ENCODE measurements at places on chromosomes 16 and 17.

DNA sequence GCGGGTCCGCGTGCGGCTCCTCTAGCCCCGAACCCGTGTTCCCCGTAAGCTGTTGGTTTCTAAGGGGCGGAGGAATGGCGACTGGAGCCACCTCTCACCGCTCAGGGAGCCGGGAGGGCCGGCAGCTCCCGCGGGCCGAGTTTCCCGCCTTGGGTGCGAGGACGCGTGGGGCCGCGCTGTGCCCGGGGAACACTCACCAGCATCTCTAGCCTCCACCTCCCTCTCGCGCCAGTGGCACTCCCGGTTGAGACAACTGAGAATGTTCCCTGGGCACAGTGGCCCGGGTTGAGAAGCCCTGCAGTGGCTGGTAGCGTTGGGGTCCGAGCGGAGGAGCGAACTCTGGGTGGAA, 560 bp downstream of the TELO2 start:
- DNase-seq = no peak

DNA sequence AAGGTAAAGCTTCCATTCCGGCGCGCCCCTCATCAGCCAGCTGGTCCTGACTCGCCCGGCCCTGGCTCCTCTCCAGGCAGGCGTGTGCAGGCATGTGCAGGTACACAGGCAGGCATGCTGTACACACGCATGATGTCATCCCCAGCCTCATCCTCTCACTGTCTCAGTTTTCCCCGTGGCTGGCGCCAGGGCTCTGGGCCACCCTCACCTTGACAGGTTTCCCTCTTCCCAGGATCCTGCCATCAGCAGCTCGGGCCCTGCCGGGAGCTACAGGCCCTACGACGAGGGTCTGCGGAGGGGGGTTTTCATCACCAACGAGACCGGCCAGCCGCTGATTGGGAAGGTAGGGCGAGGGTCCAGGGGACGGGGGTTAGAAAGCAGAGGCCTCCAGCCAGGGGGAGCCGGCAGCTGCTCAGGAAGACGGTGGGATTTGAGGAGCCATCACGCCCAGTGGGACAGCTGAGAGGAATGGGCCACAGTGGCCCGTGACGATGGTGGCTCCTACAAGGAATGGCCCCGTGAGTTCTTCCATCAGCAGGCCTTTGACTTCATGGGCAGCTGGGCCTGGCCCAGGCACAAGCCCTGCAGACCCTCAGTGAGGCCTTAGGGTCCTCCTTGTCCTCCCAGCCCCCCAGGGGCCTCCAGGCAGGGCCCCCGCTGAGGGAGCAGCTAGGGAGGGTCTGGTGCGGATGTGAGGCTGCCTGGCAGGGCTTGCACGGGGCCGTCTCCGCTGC, 8.5 kb downstream of the GAA start:
- DNase-seq = no peak

DNA sequence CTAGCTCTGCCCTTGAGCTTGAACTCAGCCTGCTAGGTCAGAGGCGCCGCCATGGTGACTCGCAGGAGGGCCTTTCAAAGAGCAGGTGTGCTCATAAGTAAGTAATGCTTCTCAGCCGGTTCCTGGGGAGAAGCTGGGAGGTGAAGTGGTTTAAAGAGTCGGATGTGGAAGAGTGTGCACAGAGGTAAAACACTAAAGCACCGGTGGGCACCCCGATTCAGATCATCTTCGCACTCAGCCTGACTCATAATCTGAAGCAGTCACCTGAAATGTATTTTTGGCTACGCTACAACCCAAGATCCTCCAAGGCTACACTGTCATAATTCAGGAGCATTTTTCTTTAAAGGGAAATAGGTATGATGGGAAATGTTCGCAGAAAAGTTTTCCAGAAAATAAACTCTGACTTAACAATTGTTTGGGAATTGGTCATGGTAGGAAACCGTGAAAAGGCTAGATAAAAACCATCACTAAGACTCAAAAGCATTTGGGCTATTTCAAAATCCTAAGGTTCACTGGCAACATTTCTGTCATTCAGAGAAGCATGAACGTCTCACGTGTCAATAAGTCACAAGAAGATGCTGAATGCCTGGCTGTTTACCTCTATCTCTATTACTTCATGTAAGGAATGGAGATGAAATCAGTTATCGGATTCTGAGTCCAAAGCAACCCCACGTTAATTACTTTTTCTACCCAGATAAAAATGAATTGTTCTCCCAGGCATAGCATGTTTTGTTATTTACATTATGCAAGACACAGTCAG, 17.8 kb downstream of the CDH8 start:
- DNase-seq = no peak

GRCh38 chr17:29778956-29779811, 150.8 kb downstream of the SSH2 start:
- peak; percentile 14 for DNase-seq

DNA sequence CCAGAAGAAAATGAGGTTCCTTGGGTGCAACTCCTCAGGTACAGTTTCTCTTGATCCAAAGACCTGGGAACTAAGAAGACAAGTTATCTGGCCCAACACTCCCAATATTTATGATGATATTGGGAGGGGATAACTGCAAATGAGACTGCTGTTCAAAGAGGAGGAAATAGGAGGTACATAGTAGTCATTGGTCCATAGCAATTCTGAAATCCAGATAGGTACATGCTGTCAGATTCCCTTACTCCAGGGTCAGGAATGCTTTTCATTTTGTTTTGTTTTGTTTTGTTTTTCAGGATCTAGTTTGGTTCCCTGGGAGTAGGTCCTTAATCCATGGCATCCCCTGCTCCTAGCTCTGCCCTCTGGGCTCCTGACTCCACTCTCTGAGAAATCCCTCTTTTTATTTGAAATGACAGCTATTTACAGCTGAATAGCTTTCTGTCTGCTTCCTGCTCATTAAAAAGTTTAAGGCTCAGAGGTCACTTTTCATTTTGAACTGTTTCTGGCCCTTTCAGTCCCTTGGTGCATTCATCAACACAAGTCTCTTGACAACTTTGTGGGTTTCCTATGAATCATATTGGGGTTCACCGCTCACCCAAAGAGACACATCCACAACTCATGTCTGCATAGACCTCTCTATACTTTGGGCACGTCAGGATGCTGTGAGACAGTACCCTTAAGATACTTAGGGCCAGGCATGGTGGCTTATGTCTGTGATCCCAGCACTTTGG, 110.2 kb upstream of the C17orf78 start:
- DNase-seq = no peak

- DNase-seq = peak; percentile 26
Observed at GRCh38 chr16:47916266-47916665, 239.5 kb downstream of the ABCC12 start.

DNA sequence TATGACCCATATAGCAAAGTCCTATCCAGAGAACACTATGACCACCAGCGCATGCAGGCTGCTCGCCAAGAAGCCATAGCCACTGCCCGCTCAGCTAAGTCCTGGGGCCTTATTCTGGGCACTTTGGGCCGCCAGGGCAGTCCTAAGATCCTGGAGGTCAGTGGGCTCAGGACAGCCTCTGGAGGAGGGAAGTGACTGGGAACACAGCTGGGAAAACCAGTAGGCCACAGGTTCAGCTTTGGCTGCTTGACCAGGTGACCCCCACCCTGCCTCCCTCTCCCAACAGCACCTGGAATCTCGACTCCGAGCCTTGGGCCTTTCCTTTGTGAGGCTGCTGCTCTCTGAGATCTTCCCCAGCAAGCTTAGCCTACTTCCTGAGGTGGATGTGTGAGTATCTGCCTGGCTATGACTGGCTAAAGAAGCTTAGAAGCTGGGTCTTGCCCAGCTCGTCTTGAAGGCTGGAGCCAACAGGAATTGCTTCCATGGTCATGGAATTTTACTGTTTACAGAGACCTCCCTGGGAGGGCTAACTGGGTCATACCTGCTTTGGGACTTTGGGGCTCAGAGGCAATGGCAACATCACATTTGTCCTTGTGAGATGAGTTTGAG, 1.5 kb upstream of the OVCA2 start:
- DNase-seq = no peak

DNA sequence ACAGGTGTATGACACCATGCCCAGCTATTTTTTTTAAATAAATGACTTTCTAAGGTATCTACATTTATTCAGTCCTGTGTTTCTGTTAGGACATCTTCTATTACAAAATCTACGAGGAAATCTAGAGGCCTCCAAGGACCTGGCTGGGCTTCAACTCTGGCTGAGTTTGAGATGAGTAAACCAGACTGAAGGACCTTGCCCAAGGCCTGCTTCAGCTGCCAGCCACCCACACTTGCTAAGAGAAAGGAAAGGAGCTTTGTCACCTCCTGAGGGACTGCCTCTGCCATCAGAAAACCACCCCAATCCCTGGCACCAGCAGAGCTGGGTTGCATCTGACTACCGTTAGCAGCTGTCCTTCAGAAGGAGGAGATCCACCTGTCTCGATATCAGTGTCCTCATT, 1.3 kb upstream of the MYO1D start:
- DNase-seq = peak; percentile 25

DNA sequence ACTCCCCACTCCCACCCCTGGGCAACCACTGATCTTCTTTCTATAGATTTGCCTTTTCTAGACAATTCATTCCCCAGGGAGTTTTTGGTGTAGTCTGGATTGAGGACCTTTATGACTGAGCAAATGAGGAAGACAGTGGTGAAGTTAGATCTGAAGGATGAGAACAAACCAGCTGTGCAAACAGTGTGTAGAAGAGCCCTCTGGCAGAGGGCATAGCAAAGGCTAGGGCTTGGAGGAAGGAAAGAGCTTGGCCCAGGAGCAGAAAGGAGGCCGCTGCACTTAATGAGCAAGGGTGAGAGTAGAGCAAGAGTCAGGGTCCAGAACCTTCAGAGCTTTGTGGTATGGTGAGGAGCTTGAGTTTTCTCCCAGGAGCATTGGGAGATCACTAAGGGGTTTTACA, 352.7 kb downstream of the CA10 start:
- no peak for DNase-seq

DNA sequence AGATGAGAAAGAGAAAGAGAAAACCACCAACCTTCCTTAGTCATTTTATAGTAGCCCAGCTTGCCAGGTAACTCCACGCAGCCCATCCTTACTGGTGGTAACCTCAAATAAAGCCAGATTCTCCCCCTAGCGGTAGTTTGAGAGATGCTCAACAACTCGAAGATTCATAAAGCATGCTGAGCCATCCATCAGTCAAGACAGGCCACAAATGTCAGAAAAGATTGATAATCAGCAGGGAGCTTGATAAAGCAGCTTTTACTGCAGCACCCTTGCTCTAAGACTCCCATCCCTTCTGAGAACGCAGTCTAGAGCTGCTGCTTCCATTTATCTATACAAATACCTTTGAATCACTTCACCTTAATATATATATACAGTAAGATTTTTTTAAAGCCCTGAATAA, 451.5 kb upstream of the HSBP1 start:
- DNase-seq = peak; percentile 60

- DNase-seq = no peak
Observed at GRCh38 chr16:84048270-84048669, 5.7 kb upstream of the SLC38A8 start.

DNA sequence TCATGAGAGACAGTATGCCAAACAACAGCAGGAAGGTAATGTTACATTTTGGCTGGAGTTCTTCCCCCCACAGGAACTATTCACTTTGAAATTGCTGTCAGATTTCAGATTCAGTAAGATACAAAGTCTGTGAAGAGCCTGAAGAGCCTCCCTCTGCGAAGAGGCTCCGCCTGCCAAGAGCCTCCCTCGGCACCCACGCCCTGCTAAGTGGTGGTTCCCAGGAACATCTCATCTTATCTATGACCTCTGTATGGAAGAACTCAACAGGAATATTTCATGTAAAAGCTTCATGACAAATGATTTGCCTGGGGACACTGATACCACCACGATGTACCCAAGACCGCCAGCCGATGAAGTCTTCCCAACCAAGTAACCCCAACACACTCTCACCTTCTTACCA, 3.2 kb downstream of the ZC3H7A start:
- no peak for DNase-seq

DNA sequence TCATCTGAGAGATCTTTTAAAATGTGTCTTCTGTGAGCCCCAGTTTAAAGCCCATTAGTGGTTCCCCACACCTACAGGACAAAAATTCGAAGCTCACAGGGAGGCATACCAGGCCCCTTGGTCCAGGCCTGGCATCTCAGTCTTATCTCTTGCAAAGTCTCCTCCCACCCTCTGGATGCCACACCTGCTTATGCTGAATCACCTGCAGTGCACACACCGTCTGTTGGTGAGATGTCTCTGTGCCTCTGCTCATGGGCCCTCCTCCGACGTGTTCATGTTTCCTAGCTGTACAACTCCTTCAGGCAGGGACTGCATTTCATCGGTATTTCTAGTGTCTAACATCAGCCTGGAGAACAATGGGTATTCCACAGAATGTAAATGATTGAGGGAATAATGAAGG, 41.6 kb downstream of the RNF157 start:
- no peak for DNase-seq

- peak; percentile 60 for DNase-seq
Observed at GRCh38 chr16:4115209-4115948, 863 bp downstream of the ADCY9 start.

DNA sequence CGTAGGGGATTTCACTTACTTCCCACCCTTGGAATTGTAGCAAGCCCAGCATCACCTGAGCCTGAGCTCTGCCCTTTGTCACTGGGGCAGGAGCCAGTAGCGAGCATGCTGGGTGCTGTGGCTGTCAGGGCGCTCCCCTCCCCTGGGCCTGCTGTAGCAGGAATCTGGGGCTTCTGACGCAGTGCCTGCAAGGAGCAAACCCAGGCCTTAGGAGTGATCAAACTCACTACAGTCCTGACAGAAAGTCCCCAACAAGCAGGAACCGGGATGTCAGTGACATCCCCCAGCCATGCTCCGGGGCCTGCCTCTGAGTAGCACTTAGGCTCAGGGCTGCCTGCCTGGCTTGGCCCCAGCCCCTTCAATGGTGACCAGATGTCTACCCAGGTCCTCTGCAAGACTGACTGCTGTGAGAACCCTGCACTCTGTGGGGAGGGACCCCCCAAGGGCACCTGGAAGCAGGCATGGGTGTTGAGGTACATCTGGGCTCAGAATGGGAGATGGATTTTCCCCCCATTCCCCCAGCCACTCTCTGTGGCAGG, 23.5 kb downstream of the PLD6 start:
- DNase-seq = no peak

GRCh38 chr16:88424587-88425235, 28.4 kb upstream of the ZFPM1 start:
- peak; percentile 10 for DNase-seq

- DNase-seq = no peak
Observed at GRCh38 chr17:13513039-13513405, 88.7 kb downstream of the HS3ST3A1 start.

DNA sequence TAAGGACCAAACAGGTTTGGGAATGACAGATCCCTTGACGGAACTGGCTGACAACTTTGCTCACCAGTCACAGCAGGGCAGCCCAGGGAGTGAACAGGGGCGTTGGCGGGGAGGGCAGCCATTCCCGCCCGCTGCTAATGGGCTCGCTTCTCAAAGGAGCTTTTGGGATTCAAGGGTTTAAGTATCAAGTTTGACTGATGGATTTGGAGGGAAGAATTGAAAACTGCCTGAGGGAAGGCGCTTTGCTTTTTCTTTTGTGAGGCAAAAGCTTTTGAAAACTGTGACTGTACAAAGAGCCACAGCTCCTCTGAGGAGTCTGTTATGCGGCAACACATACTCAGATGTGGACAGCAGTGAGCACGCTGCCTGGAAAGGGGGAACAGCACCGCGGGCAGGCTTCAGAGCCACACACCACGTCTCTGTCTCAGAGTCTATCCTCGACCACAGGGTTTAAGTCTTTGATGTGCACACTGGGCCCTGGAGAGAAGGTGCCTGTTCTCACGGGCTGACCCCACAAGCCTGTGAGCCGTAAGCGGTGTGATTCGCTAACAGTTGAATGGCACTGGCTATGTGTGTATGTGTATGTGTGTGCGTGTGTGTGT, 79.9 kb upstream of the HSBP1 start:
- no peak for DNase-seq

GRCh38 chr17:410543-411401, 58.2 kb upstream of the RPH3AL start:
- peak; percentile 21 for DNase-seq

GRCh38 chr16:85274924-85275323, 162.7 kb upstream of the CIBAR2 start:
- DNase-seq = no peak
